ENCODE measurements at places on chromosomes 3 and 15.

DNA sequence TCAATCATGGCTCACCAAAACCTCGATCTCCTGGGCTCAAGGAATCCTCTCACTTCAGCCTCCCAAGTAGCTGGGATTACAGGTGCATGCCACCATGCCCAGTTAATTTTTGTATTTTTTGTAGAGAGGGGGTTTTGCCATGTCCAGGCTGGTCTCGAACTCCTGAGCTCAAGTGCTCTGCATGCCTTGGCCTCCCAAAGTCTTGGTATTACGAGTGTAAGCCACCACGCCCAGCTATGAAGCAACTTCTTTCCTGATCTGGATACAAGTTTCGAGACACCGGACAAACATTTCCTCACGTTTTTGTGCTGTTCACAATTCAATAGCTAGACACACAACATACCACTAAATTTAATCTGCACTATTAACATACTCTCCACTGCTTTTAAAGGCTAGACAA is 3.4 kb upstream of the SYNM start:
- DNase-seq: no peak

- DNase-seq: no peak
Measured at GRCh38 chr15:48002767-48003166, 118.0 kb upstream of the SLC24A5 start.

GRCh38 chr3:88151358-88151757 is 1.6 kb downstream of the C3orf38 start:
- no peak for DNase-seq

DNA sequence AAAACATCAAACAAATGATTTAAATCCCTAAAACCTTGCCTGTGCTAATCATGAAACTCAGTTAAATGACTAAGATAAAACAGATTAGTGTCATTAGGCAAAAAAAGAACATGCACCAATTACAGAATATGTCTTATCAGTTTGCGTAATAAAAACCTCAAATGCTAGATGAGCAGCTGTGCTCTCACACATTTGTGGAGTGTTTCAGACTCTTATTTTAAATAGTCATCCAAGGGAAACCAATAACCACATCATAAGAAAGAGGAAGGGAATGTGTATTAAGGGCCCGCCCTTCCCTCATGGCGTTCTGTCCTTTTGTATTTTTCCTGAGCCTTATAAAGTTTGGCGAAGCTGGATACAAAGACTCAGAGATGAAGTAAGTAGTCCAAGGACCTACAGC is 6.6 kb downstream of the SAMMSON start:
- DNase-seq: no peak

DNA sequence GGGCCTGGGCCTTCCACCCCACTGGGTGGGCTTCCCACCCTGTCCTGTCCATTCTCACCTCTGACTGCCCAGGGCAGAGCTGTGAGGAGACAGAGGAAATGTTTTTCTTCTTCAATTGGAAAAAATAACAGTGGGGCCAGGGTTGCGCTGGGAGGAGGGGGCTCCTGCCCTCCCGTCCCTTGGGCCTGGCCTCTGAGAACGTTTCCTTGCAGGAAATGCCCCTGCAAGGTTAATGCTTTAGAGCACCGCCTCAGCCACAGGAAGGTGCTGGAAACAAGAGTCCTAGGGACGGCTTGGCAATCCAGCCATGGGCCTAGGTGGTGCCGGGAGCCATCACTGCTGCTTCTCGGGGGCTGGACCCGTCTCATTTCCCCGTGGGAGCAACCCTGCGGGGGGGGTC is 3.8 kb upstream of the PLXND1 start:
- no peak for DNase-seq

DNA sequence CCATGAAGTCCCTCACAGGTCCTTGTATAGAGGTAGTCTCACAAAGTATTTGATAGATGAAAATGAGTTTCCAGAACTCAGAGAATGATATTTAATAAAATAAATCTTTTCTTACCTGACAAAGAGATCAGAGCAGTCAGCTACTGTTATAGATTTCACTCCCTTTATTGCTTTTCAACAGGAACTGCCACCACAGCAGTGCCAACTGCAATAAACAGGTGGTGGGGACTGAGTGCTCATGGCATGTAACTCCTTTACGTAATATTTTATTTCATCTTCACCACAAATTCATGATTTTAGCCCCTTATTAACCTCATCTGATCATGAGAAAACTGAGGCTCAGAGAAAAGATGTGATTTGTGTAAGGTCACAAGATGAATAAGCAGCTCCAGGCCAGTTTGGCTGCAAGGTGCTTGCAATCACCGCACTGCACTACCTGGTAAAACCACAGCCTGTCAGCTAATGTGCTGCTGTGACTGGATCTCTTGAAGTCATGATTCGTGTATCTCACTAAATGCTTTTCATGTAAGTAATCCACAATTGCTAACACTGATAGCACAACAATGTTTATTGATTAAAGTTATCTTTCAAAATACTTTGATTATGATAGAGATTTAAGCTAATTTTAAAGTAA is 78.8 kb downstream of the WNT5A start:
- DNase-seq: no peak

DNA sequence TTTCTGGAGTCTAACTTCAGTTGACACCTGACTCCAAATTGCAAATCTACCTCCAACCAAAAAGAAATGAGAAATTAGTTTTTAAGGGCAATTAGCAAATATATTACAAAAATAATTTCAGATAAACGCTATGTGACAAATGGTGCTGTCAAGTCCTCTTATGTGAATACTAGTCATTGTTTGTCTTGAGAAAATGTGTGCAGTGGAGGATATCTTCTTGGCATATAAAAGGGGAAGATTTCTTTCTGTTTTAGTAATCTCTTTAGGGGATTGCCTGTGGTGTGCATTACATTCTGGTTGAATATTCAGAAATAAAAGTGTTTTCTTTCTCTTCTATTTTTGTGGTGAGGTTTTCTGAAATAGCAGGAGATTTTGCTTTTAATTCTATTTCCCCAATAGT is 3.0 kb upstream of the GCSAM start:
- no peak for DNase-seq

DNA sequence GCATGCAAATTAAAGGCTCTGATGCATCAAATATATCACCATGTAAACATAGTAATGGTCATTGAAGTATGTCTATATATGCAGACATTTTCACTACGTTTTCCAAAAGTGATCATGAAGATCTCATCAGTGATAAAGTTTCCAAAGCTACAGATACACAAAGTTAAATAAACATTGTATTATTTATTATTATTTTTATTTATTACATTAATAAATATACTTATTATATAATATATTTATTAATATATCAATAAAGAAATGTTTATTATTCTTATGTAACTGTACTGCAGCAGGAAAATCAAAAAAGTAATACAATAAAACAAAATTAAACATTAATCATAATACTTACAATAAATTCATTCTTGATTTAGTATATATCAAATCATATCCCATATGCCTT is 791.2 kb downstream of the GBE1 start:
- no peak for DNase-seq

GRCh38 chr15:95106801-95107200 is 875.4 kb downstream of the MCTP2 start:
- no peak for DNase-seq

DNA sequence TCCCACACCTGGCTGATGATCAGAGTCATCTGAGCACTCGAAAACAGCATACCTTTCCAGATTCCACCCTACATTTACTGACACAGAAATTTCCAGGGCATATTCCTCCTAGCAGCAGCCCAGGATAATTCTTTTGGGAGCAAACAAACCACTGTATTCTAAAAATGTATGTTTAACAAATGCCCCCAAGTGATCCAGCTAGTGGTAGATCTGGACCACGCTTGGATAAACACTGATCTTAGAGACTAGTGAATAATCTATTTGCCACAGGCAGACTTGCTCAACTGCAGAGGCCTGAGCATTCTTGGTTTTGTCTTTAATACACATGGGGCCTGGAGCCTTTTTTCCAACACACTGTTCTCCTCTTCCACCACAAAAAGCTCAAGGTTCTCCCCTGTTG is 89.6 kb downstream of the TM4SF4 start:
- DNase-seq: no peak

DNA sequence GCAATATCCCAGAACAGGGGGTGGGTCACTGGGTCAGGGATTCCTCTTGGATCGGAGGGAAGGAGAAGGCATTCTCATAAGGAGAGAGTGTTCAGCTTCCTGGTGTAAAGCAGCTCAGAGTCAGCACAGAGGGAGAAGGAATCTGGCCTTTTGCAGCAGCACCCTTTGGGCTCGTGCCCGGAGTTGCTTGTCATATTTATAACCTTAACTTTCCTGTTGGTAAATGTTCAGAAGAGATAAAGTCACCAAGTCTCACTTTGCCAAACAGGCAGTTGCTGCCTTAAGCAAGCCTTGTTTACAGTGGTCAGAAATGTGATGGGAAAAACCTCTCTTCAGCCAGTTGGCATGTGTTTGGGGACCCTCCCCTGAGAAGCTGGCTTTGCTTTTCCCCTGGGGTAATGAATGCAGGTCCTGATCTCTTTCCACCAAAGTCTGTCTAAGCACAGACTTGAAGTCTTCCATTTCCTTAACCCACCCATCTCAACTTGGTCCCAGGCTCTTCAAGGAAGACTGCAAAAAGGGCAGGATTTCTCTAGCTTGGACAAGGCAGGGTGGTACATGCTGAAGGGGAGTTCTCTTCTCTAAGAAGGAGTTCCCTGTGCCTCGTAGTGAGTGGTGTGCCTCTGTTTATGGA is 206.9 kb upstream of the BHLHE40 start:
- DNase-seq: no peak

DNA sequence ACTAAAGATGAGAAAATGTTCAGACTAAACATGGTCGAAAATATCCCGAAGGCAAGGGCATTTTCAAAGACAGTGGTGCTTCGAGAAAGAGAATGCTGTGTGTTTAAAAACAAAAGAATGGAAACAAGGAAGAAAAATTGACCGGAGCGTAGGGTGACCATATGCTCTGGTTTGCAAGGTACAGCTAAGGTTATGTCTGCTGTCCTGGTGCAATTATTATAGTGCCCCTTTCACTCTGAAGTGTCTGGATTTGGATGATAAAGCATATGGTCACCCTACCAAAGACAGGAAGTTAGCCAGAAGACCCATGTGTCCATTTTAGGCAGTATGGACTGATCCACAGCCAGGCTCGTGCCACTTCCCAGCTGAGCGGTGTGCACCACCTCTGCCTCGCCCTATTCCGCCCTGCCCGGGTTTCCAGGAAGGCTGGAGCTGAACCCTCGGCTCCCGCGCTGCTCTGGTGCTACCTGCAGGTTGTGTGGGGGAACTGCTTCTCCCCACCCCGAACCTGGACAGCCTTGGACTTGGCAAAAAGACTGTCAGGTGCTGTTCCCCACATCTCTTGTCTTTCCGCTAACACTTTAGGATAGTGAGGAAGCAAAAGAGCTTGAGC is 25.2 kb downstream of the GOLGA6D start:
- DNase-seq: no peak

DNA sequence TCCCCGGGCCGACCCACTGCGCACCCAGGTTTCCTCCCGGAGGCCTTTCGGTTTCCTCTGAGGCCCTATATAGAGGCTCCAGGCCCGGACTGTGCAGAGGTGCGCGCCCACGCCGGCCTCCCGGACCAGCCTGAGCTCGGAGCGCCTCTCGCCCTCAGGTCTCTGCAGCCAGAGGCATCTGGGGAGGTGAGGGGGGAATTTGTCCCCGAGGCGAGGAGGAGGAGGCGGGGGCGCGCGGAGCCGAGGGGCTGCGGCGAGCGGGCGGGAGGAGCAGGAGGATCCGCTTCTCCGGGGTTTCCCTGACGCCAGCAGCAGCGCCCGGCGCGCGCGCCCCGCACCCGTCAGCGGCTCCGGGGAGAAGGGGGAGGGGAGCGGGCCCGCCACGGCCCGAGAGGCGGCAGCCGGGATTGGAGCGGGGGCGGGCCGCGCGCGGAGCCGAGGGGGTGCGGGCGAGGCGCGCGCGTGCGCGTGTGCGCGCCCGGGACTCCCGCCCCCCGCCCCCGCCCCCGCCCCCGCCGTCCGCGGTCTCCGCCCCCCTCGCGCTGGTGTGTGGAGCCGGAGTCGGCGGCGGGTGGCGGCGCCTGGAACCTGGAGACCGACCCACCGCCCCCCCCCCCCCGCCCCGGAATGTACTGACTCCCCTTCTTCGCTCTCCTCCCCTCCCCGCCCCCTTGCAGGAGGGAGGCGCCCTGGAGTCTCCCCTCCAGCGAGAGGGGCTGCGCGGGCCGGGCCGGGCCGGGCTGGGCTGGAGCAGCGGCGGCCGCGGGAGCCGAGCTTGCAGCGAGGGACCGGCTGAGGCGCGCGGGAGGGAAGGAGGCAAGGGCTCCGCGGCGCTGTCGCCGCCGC is at the start of gene NEO1:
TSS of gene NEO1 (plus strand) at position 657 of the 846 bp plus-strand sequence. CDS start 213 bp downstream, outside the sequence.
- DNase-seq: peak; percentile 71

- no peak for DNase-seq
Measured at GRCh38 chr3:65883613-65884012, 155.1 kb downstream of the MAGI1 start.

GRCh38 chr3:40340541-40341170 is 31.1 kb downstream of the EIF1B start:
- no peak for DNase-seq

DNA sequence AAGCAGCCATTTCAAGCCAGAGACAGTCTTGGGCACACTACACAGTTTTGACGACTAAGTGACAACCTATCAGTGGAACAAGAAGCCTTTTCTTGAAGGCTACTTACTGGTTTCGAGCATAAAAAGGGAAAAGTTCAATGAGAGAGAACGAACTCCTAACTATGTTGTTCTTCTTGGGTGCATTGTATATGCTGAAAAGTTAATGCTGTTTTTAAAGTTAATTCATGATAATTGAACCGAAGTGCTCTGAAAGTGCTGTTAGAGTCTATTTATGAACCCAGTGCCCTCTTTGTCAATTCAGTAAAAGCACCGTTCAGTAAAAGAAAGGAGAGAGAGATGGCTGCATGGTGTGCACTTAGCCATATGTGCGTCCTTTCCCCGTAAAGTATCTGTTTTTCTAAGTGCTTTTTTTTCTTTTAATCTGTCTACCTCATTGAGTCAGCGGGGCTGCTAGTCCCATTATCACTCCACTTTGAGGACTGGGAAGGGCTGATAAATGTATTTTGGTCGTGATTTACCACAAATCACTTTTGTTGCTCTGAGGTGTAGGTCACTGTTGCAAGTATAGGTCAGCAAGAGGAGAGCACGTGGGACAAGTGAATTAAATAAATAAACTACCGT is 380.7 kb upstream of the GOLIM4 start:
- DNase-seq: no peak

DNA sequence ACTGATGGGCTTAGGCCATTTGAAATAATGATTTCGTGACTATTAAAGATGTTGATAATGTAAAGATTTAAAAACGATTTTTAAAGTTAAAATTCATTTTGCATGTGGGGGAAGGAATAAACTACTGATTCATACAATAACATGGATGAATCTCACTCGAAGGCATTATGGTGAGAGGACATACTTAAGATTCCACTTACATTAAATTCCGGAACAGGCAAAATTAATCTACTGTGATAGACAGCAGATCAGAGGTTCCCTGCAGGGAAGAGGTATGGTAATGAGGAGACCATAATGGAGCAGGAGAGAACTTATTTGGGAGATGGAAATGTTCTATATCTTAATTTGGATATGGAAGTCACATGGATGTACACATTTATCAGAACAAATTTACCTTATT is 28.4 kb upstream of the RAB6B start:
- no peak for DNase-seq

- DNase-seq: no peak
Measured at GRCh38 chr3:161523916-161524315, 27.3 kb downstream of the OTOL1 start.

GRCh38 chr15:31344823-31345605 is 18.4 kb downstream of the KLF13 start:
- DNase-seq: no peak
